ENCODE measurements at places on chromosomes 2 and 18. TPM values are rescaled to one million over a fixed set of nuclear protein-coding genes. Genes with fewer than 3 reads are reported as not detected.

SIX2 gene
- total RNA-seq = 27.9 TPM

DNA sequence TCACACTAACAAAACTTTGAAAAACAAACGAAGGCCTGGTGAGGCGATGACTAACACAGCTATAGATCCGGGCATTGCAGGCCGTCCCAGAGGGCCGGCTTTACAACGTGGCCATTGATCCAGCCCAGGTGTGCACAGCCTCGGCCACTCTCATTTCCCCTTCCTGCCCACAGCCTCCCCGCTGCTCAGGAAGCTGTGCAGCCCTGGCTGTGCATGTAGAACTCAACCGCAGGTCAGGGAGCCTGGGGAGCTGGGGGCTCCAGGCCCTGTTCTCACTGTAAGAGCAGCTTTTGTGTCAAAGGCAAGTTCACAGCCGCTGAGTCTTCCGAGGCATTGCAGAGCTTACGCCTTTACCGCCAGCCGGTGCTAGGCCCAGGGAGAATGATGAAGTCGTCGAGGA is 87.2 kb downstream of the LONRF2 start:
- DNase-seq = peak; percentile 53

VPS54 gene
- total RNA-seq = 17.9 TPM

- no peak for DNase-seq
These were observed 1250.7 kb upstream of the FAM98A start for GRCh38 chr2:34849827-34850226.

- DNase-seq = no peak
These were observed 27.8 kb upstream of the SERTAD2 start for GRCh38 chr2:64681479-64681967.

DNA sequence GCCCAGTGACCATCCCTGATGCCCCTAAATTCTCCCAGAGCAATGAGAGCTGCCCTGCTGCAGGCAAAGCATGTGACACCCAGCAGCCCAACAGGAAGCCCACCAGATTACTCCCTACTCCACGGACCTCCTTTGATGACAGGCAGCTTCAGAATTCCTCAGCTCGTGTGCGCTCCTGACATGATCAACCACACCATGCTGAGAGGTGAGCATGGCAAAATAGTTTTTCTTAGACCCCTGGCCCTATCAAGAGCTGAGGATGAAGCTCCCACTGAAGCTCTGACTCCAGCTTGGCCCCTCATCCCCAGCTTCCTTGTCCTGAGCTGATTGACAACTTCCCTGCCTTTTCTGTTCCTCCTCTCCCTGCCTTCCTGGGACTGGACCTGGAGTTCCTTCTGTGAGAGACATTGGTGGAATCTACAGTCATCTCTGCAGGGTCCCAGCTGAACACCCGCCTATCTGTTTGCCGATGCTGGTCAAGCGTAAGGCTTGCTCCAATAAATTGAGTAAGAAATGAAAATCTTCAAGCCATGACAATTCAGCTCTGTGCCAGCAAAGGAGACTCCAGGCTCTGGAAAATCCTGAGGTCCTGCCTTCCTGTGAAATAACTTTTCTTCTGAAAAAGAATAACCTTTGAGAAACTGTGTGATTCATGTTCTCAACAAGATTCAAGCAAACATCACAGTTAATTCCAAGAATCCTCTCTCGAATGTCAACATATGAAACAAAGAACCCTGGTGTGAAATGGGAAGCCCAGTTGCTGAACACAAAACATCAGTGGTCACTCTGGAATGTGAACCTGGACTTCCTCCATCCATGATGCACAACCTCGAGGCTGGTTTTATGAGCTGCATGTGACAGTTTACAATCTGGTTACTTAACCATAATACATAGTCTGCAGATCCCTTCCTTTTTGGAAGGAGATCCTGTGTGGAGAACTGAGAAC is 201.1 kb downstream of the SPP2 start:
- peak; percentile 97 for DNase-seq

TMEM247 gene
- total RNA-seq = not detected

BOLL gene
- total RNA-seq = not detected

DNA sequence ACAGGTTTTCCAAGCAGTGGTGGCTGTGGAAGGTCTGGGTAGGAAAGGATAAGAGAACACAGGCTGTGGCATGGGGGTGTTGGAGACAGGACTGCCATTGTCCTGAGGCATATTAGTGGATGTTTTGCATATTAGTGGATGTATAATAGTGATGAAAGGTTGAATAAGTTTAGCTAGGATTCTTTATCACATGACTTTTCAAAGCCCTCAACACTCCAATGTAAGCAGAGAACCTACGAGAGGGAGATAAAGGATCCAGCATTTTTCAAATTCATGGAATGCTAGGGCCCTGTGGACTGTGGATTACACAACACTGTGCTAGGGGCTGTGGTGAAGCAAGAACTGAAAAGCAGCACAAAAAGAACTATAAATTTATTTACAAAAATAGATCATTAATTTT is 63.2 kb downstream of the POLE4 start:
- DNase-seq = no peak

GRCh38 chr2:28620801-28621171 is 124.9 kb downstream of the PLB1 start:
- no peak for DNase-seq

- peak; percentile 52 for DNase-seq
These were observed 142.5 kb downstream of the FMNL2 start for GRCh38 chr2:152477347-152478092.

DNA sequence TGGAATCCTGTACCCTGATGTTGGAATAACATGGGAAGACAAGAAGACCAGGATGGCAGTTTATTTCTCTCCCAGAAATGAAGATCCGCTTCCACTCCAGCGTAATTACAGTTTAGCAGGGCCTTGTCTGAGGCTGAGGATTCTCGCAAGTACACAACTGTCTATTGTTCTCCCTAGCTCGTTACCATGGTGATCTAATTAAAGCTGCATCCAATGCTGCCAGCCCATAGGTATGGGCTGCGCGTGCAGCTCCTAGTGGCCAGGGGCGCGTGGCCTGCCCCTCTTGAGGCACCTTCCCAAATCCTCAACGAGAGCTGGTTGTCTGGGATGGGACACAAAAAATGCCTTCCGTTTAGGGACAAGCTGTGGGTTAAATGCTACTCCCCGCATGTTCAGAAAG is 344.9 kb downstream of the CYRIA start:
- no peak for DNase-seq

NDC80 gene
- total RNA-seq = 26.0 TPM

GRCh38 chr2:46643951-46644350 is 164.6 kb downstream of the TMEM247 start:
- DNase-seq = peak; percentile 88
